ENCODE measurements at places on chromosomes 4 and X.
A peak's percentile ranks its signal among the peaks of the same experiment; 100 is the strongest.

DNA sequence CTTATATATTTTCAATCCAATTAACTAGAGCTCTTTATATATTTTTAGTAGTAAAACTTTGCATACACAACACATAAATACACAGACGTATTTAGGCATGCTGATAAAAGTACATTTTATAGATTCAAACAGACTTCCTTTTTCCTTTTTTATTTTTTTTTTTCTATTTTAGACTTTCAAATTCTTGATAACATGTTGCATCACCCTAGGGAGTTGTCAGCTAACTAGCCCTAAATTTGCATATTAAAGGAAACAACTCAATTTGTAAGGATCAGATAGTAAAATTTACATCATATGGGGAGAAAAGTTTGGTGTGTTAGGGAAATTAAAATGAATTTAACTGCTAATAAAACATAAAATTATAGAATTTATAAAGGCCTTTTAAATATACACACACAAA, 47.4 kb upstream of the APOOL start:
- DNase-seq: peak; percentile 0

GRCh38 chrX:44439242-44439794, 95.8 kb upstream of the EFHC2 start:
- no peak for DNase-seq

- DNase-seq: peak; percentile 78
Observed at GRCh38 chrX:22325096-22325495, 52.4 kb downstream of the CBLL2 start.

DNA sequence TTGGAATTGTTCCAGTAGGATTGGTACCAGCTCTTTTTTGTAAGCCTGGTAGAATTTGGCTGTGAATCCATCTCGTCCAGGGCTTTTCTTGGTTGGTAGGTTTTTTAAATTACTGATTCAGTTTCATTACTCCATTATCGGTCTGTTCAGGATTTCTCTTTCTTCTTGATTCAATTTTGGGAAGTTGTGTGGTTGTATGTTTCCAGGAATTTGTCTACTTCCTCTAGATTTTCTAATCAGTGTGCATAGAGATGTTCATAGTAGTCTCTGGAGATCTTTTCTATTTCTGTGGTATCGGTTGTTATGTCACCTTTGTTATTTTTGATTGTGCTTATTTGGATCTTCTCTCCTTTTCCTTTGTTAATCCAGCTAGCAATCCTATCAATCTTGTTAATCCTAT, 248.7 kb downstream of the ARHGAP10 start:
- DNase-seq: no peak

DNA sequence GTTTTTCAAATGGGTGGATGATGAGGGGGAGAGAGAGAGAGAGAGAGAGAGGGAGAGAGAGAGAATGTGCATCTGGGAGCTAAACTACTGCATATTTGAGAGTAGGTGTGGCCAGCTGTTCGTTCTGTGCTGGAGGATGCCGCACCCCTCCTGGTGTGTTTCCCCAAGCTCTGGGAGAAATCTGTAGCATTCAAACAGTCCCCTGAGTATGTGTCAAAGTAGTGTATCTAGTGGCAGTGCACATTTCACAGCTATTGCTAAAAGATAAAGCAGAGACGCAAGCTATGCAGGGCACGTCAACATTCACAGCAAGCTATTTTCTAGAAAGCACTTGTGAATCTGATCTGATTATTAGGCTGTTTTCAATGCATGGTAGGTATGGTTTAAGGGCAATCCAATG, 83.5 kb upstream of the LIMCH1 start:
- DNase-seq: peak; percentile 12

- DNase-seq: no peak
Observed at GRCh38 chr4:122928930-122929329, 6.5 kb upstream of the NUDT6 start.

GRCh38 chrX:39985071-39985470, 112.7 kb downstream of the BCOR start:
- no peak for DNase-seq

GRCh38 chr4:149345424-149345823, 470.2 kb downstream of the IQCM start:
- no peak for DNase-seq

GRCh38 chrX:65731684-65732289, 64.3 kb downstream of the MSN start:
- no peak for DNase-seq

DNA sequence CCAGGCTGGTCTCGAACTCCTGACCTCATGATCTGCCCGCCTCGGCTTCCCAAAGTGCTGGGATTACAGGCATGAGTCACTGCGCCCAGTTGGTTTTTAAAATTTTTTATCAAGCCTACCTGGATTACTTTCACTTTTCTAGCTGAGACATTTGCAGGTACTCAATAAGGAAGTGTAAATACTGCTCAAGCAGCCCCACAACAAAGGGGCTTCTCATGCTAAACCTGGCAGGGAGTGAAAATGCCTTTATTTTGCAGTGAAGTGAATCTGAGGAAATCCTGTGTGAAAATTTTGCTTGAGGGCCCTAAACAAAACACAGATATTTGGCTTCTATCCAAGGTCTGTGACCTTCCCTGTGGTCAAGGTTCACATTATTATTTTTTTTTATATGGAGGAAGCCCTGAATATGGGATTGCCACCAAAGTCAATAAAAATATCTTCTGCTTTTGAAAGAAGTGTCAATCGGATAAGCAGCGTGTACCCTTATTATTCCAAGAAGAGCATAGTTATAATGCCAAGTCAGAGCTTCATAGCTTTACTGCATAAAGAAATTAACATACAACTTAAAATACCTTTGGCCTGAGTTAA, 481.0 kb downstream of the SH2D1A start:
- DNase-seq: no peak

DNA sequence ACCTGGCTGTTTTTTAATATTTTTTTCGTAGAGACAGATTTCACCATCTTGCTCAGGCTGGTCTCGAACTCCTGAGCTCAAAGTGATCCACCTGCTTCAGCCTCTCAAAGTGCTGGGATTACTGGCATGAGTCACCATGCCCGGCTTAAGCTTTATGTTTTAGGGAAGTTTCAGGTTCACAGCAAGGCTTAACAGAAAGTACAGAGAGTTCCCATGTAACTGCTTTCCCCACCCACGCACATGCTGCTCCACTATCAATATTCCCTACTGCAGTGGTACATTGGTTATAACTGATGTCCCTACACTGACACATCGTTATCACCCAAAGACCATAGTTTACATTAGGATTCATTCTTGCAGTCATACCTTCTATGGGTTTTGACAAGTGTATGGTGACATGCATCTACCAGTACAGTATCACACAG, 62.7 kb downstream of the PRPS1 start:
- no peak for DNase-seq

- no peak for DNase-seq
Observed at GRCh38 chrX:40147126-40147952, 49.6 kb upstream of the BCOR start.

DNA sequence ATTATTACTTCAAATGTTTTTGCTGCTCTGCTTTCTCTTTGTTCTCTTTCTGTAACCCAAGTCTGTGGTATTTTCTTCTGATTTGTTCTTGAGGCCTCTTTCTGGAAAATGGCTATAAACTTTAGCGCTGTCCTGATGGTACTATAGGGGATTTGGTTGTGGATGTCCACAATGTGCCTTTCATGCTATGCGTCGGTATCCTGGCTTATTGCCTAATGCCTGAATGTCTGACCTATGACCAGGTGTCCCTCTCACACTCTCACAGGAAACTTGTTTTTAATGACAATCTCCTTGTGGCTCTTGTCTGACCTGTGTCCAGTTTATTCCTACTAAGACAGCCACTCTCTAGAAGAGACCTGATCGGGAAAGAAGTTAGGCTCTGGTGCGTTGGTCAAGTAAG, 222.4 kb upstream of the NR3C2 start:
- DNase-seq: no peak

DNA sequence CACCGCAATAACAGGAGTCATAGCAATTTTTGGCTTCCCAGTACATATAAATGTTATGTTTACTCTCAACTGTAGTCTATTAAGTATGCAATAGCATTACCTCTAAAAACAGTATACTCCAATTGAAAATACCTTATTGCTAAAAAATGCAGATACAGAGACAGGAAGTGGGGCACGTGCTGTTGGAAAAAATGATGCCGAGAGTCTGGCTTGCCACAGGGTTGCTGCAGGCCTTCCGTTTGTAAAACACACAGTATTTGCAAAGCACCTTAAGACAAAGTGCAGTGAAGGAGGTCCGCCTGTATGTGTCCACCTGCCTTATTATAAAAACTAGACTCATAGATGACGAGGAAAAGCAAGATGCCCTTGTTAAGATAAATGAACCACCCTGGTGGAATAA, 23.5 kb downstream of the CD99 start:
- DNase-seq: no peak

Measured in fibroblast of skin of scalp (primary cell).